B cell (primary cell): ENCODE measurements at places on chromosomes 16 and 17.

- no peak for DNase-seq
These were observed 5.1 kb downstream of the CACNG5 start for GRCh38 chr17:66840061-66840460.

GRCh38 chr16:31375231-31375630 lies 17.9 kb upstream of the ITGAD start:
- DNase-seq = no peak

DNA sequence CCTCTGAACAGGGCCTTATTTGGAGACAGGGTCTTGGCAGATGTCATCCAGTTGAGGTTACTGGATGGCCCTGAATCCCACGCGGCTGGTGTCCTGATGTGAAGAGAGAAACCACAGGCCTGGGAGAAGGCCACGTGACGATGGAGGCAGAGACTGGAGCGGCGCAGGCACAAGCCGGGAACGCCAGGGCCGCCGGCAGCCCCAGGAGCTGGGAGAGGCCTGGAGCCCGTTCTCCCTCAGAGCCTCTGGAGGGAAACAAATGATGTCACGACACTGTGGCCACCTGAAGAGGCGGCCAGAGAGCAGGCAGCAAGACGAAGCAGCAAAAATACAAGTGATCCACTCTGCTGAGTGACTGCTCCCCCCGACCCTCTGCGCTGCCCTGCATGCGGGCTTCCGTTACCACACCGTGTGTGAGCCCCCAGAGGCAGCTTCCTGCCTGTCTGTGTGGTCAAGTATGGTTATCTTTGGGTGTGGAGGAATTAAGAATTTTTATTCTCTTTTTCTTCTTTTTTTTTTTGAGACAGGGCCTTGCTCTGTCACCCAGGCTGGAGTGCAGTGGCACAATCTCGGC lies 11.6 kb downstream of the CD7 start:
- DNase-seq = no peak

- DNase-seq = no peak
These were observed 1.3 kb upstream of the RAB40C start for GRCh38 chr16:588639-588888.

GRCh38 chr17:78027121-78027520 lies 68.6 kb downstream of the TNRC6C start:
- no peak for DNase-seq

- DNase-seq = no peak
These were observed 4.8 kb downstream of the HSPB9 start for GRCh38 chr17:42127414-42127813.

DNA sequence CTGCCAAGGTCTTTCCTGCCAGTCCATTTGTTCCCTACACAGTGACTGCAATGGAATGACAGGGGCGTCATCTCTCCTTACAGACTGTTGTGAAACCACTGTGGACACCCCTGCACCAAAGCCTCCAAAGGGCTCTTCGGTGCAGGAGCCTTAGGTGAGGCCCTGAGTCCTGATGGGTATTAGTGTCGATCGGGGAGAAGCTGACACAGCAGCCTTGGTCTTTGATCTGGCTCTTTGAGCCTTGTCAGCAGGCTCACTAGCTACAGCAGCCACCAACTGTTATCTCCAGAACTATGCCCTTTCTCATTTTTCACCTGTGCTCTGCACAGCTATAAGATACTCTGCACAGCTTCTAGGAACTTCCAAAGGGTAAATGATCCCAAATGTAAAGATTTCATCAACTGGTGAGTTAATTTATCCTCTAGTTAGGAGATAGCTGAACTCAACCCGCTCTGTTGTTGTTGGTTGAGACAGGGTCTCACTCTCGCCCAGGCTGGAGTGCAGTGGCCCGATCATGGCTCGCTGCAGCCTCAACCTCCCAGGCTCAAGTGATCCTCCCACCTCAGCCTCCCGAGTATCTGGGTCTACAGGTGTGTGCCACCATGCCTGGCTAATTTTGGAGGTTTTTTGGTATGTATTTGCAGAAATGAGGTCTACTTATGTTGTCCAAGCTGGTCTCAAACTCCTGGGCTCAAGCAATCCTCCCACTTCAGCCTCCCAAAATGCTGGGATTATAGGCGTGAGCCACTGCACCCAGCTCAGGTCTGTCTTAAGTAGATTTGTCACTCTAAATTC lies 19.7 kb downstream of the G6PC1 start:
- no peak for DNase-seq

GRCh38 chr16:69936252-69936651 lies 14.9 kb upstream of the CLEC18A start:
- no peak for DNase-seq

DNA sequence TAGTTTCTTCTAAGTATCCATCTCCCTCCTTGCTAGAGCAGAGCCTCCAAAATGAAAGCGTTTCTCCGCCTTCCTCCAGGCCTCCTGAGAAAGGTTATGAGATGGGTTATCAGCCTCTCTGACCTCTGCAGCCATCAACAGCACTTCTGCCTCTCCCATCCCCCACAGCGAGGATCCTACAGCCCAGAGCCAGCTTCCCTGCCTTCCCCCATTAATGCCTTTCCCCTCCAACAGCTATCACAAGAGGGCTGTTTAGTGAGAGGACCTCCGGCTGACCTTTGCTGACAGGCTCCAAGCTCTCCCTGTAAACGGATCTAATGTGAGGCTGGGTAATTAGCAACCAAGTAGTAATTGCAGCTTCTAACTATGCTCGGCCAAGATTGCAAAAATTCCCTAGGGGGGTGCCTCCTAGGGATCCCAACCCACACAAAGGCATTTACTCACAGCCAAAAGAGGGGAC lies 55.8 kb downstream of the ZFHX3 start:
- DNase-seq = no peak

GRCh38 chr17:12229335-12229734 lies 208.7 kb downstream of the MAP2K4 start:
- DNase-seq = no peak

- no peak for DNase-seq
These were observed 33.9 kb upstream of the ZNF423 start for GRCh38 chr16:49889725-49890397.
